ENCODE measurements at places on chromosomes 5 and 9. TPM values are rescaled to one million over a fixed set of nuclear protein-coding genes. Genes with fewer than 3 reads are reported as not detected.

GRCh38 chr5:152514827-152515397, 109.8 kb upstream of the NMUR2 start:
- peak; percentile 67 for DNase-seq
- no peaks in the 10 kb centered on the region for H3K4me1 ChIP-seq
- no peaks in the 10 kb centered on the region for H3K27me3 ChIP-seq
- H3K27ac ChIP-seq: no peak overlapping the region

DNA sequence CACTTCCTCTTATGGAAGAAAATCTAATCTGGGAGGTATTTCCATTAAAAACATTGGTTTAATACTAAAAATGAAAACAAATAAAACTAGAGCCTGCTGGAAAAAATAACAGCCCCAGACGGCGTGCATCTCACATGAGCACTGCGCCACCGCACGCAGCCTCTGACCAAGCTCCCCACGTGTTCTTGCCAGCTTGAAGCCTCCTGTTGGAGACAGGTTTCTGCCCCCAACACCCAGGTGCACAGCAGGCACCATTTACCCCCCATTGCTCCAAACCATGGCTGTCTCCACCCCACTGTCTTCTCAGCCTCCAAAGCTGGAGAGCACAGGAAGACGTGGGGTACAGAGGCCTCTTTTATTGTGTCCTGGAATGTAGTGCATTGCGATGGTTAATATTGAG, 10.7 kb upstream of the COL5A1 start:
- H3K36me3 ChIP-seq: no peaks in the 10 kb centered on the region
- no peak overlapping the region for H3K27ac ChIP-seq
- no peaks in the 10 kb centered on the region for H3K4me1 ChIP-seq
- H3K4me3 ChIP-seq: no peak overlapping the region

DNA sequence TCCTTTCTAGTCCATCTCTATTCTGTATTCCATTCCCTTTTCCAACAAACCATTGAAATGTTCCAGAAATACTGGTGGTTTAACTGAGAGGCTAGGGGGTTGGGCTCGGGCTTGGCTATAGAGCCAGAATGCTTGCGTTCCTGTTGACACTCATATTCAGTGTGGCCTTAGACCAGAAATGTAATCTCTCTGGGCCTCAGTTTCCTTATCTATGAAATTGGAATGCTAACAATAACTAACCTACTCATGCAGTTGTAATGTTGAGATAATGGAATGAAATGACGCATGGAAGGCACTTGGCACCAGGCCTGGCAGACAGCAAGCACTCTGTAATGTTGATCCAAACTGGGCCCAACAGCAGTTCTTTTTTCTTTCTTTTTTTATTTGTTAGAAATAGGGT, 26.8 kb downstream of the JADE2 start:
- H3K4me1 ChIP-seq: peaks cover 12% of the 10 kb centered on the region
- peak; percentile 26 for DNase-seq
- no peaks in the 10 kb centered on the region for H3K27me3 ChIP-seq
- H3K4me3 ChIP-seq: no peak overlapping the region

NSA2 gene
- total RNA-seq: 34.4 TPM

DNA sequence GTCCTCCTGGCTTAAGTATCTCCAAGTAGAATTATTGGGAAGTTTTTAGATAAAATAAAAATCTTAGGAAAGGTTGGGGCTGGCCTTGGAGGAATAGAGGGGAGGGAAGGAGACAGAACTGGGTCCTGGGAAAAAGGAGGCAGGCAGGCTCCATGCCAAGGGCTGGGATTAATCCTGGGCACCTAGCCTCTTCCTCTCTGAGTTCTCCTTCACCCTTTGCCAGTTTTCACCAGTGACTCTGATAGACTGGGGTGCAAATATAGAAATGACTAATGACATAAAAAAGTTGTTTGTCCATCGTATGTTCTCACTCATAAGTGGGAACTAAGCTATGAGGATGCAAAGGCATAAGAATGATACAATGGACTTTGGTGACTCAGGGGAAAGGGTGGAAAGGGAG, 81.9 kb downstream of the RMI1 start:
- H3K4me3 ChIP-seq: no peak overlapping the region
- no peaks in the 10 kb centered on the region for H3K27me3 ChIP-seq
- H3K27ac ChIP-seq: peak overlapping the region; percentile 70
- no peaks in the 10 kb centered on the region for H3K36me3 ChIP-seq
- no peak for DNase-seq
- H3K4me1 ChIP-seq: no peaks in the 10 kb centered on the region

DNA sequence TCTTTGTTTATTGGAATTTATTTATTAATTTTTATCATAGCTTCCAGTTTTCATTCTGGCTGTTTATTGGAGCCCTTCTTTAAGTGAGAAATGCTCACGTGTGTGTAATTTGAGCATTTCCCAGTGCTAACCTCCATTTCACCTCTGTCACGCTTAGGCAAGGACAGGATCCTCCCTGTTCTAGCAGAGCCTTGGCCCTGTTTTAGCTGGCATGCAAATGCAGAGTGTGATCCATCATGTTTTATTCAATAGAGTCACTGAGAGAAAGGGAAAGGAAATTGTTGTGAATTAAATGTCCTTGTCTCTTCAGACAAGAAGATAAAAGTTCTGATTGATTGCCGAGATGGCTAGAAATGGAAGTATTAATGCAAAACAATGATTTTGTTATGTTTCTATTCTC, 137.3 kb upstream of the ACO1 start:
- H3K27me3 ChIP-seq: no peaks in the 10 kb centered on the region
- H3K27ac ChIP-seq: no peak overlapping the region
- no peaks in the 10 kb centered on the region for H3K36me3 ChIP-seq

DNA sequence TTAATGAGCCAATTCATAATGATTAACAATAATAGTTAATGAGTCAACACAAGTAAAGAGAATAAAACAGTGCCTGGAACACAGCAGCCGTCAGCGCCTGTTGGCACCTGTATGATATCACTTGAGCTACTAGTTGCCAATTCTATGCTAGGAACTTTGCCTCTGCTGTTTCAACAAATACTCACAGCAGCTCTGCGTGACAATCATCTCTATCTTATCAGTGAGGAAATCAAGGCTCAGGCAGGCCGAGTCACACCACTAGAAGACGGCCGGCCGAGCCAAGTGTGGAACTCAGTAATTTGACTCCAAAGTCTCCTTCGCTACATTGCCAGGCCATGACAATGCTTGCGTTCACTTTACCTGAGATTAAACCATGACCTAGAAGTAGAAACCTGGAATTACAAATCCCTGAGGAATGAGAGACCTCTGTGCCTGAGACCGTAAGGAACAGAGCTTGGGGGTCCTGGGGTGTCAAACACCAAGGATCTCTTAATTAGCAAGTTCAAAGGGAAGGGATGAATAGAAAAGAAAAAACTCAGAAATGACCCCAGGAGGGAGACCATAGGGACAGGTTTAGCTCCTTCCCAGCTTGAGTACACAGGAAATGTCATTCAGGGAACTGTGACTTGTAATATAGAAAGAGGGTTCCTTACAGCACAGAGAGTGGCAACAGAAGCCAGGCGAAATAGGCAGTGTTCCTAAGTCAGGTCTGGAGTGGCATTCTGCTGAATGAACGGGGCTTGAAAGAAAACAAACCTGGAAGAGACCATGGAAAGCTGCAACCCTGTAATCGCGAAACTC, 109.1 kb downstream of the SUSD1 start:
- no peaks in the 10 kb centered on the region for H3K27me3 ChIP-seq
- peak overlapping the region; percentile 81 for H3K27ac ChIP-seq
- no peak overlapping the region for H3K4me3 ChIP-seq

GRCh38 chr5:120803282-120803681, 339.2 kb downstream of the PRR16 start:
- DNase-seq: no peak
- peaks cover 14% of the 10 kb centered on the region for H3K4me1 ChIP-seq

OR1L6 gene
- not detected for total RNA-seq

ARRDC1 gene
- 57.4 TPM for total RNA-seq

GRCh38 chr9:15249042-15249818, 57.8 kb downstream of the TTC39B start:
- no peak overlapping the region for H3K4me3 ChIP-seq
- no peak overlapping the region for H3K27ac ChIP-seq
- peaks cover 4% of the 10 kb centered on the region for H3K4me1 ChIP-seq
- no peaks in the 10 kb centered on the region for H3K36me3 ChIP-seq

COL23A1 gene
- total RNA-seq: 4.4 TPM

- H3K27me3 ChIP-seq: no peaks in the 10 kb centered on the region
- H3K4me1 ChIP-seq: peaks cover 10% of the 10 kb centered on the region
- no peak overlapping the region for H3K27ac ChIP-seq
These were observed 234.5 kb downstream of the PAPPA start for GRCh38 chr9:116387934-116388698.

GRCh38 chr5:43019614-43020398, 20.3 kb downstream of the ANXA2R start:
- H3K4me3 ChIP-seq: peak overlapping the region; percentile 36
- no peaks in the 10 kb centered on the region for H3K36me3 ChIP-seq
- peak; percentile 79 for DNase-seq
- H3K27me3 ChIP-seq: no peaks in the 10 kb centered on the region
- peak overlapping the region; percentile 87 for H3K27ac ChIP-seq

GRCh38 chr9:18705796-18706392, 231.9 kb downstream of the ADAMTSL1 start:
- no peak for DNase-seq
- peaks cover 8% of the 10 kb centered on the region for H3K4me1 ChIP-seq
- H3K36me3 ChIP-seq: no peaks in the 10 kb centered on the region

DNA sequence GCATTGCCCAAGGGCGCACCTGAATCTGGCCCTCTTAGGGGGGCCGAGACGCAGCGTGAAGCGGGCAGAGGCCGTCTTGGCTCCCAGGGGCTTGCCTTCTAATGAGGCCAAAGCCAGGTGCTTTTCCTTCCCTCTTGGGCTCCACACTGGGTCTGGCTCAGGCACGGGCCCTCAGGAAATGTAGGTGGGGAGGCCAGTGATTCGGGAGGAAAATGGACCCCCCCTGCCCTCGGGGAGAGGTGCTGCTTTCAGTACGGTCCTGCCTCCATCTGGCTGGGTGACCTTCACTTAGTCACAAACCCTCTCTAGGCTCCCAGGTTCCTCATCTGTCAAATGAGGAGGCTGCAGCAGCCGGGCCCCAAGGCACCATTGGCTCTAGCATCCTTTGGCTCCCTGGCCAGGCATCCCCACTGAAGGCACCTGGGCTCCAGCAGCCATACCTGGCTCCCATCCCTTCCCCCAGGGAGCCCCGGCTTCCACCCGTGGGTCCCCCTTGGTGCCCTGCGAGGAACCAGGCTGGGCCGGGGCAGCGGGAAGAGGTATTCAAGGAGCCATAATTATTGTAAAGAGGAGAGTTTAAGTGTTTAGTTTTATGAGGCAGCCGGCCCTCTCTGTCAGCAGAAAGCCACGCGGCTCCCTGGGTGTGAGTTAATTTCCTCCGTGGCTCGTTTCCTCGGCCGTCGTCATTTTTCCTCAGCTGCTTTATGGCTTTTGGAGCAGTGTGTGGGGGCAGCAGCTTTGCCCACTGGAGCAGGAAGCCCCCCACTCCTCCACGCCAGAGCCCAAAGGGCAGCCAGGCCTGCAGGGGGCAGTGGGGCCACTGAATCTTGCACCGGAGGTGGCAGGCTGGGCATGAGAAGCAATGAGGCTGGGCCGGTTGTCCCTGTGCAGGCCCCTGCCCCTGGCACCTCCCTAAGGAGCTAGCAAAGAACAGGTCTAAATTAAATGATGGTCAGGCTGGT, 24.9 kb upstream of the UNC5A start:
- no peaks in the 10 kb centered on the region for H3K36me3 ChIP-seq
- no peak overlapping the region for H3K4me3 ChIP-seq
- DNase-seq: no peak
- peaks cover 9% of the 10 kb centered on the region for H3K27me3 ChIP-seq

GZMA gene
- 2.4 TPM for total RNA-seq

PTCH1 gene
- total RNA-seq: 19.4 TPM

ACTBL2 gene
- total RNA-seq: not detected

CSF2 gene
- 11.6 TPM for total RNA-seq

- no peaks in the 10 kb centered on the region for H3K4me1 ChIP-seq
- no peak overlapping the region for H3K4me3 ChIP-seq
- no peaks in the 10 kb centered on the region for H3K27me3 ChIP-seq
- DNase-seq: no peak
- H3K36me3 ChIP-seq: peaks cover 64% of the 10 kb centered on the region
These were observed 14.6 kb upstream of the DDX41 start for GRCh38 chr5:177531209-177531940.

GRCh38 chr5:155759984-155760383, 567.0 kb upstream of the SGCD start:
- no peaks in the 10 kb centered on the region for H3K4me1 ChIP-seq
- no peaks in the 10 kb centered on the region for H3K27me3 ChIP-seq
- H3K36me3 ChIP-seq: no peaks in the 10 kb centered on the region
- DNase-seq: no peak
- no peak overlapping the region for H3K27ac ChIP-seq

- H3K27me3 ChIP-seq: no peaks in the 10 kb centered on the region
- no peak overlapping the region for H3K27ac ChIP-seq
- peaks cover 31% of the 10 kb centered on the region for H3K36me3 ChIP-seq
These were observed 97.4 kb downstream of the GAPVD1 start for GRCh38 chr9:125359011-125359410.

PCDHB13 gene
- total RNA-seq: 3.3 TPM

- no peaks in the 10 kb centered on the region for H3K4me1 ChIP-seq
- DNase-seq: no peak
- H3K27ac ChIP-seq: no peak overlapping the region
- no peaks in the 10 kb centered on the region for H3K27me3 ChIP-seq
- no peaks in the 10 kb centered on the region for H3K36me3 ChIP-seq
These were observed 108.3 kb downstream of the CETN3 start for GRCh38 chr5:90301248-90301647.

GRCh38 chr9:94718936-94719335, 7.6 kb upstream of the AOPEP start:
- H3K36me3 ChIP-seq: no peaks in the 10 kb centered on the region
- H3K27me3 ChIP-seq: no peaks in the 10 kb centered on the region
- no peaks in the 10 kb centered on the region for H3K4me1 ChIP-seq
- H3K27ac ChIP-seq: no peak overlapping the region
- H3K4me3 ChIP-seq: no peak overlapping the region

- no peak for DNase-seq
- H3K36me3 ChIP-seq: peaks cover 13% of the 10 kb centered on the region
- no peaks in the 10 kb centered on the region for H3K27me3 ChIP-seq
- no peak overlapping the region for H3K27ac ChIP-seq
- no peaks in the 10 kb centered on the region for H3K4me1 ChIP-seq
These were observed 56.1 kb downstream of the MTREX start for GRCh38 chr5:55363856-55364255.

GRCh38 chr9:133784731-133785561, 46.8 kb upstream of the SARDH start:
- no peak for DNase-seq
- H3K4me1 ChIP-seq: no peaks in the 10 kb centered on the region
- no peak overlapping the region for H3K4me3 ChIP-seq
- H3K27ac ChIP-seq: no peak overlapping the region

OSMR gene
- total RNA-seq: 51.7 TPM

DNA sequence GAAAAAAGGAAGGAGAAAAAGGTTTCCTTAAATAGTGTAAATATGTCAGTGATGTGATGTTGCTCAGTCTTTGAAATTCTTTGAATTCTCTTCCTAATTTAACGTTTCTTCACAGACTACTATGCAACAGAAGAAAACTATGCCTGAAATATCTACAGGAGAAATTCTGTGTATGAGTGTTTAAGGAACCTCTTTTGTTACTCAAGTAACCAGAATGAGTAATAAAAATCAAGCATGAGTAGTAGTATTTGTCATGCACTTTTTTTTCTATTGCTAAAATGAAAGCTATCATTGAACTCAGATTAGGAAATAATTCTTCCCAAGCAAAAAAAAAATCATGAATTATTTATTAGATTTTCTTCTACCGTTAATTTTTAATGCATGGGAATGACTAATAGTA, 20.3 kb upstream of the THG1L start:
- no peak for DNase-seq
- H3K4me3 ChIP-seq: no peak overlapping the region
- no peak overlapping the region for H3K27ac ChIP-seq
- H3K4me1 ChIP-seq: no peaks in the 10 kb centered on the region
- no peaks in the 10 kb centered on the region for H3K27me3 ChIP-seq
